Fibroblast of the conjunctiva (primary cell): ENCODE measurements at places on chromosomes 12 and 14.
A peak's percentile ranks its signal among the peaks of the same experiment; 100 is the strongest.

DNA sequence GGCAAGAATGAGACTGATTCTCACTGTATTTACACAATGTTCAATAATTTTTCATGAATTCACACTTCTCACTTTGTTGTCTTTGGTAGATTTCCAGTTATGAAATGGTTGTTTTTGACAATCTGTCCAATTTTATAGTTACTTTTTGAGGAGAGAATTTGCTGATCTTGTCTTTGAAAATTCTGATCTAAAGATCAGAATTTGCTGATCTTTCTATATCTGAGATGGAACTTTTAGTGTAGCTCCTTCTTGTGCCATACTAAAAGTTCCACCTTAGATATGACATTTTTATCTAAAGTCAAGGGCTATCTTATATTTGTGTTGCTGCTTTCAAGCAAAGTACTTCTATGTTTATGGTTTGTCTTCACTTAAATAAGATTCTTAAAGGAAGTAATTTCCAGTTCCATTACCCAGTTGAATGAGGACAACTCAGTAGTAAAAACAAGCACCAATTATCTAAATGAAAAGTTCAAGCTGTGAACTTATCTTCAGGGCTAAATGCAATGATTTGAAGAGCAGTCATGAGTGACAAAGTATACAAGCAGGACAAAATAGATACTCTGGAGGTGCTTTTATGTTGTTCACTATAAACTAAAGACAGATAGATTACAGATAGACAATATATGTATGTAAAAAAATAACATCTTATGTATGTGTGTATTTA is 76.4 kb upstream of the FOXG1 start:
- no peak for DNase-seq

DNA sequence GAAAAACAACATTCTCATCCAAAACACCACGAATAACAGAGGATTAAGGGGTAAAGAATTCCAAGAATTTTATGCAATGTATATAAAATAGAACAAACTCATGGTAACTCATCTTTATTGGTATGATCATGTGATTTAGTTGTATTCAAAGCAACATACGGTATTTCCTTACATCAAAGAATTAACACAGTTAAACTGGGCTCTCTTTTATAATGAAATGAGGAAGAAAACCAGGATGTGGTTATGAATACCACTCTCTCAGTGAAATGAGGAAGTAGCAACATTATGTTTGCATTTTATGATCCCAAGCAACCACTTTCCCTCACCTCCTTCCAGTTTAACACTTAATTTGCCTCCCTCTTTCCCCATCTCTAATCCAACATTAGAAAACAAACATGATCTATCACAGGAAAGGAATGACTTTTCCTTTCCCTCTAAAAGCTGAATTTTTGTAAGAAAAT is 22.9 kb downstream of the SPTLC2 start:
- no peak for DNase-seq

DNA sequence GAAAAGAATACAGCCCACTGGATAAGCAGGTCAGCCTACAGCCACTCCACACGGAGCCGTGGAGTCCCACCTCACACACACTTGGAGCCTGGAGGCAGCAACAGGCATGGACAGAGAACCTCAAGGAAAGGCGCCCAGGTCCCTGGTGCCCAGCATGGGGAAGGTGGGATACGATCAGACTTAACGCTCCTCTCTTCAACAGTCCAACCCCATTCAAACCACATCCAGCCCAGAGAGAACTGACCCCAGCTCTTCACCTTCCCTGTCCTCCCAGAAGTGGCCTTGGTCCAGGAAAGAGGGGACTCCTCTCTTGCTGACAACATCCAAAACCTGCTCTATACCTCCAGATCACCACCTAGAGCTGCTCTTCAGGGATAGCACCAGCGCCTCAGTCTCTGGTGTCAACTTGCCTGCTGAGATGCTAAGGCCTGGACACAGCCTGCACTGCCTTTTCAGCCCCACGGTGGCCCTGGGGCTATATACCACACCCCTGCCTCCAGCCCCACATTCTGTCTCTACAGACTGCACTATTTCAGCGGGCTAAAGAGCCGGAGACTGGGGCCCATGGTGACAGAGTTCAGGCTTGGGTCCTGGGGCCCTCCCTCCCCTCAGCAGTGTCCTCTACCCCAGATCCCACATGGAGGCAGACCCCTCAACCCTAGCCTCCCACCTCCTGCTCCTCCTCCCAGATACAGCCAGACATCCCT is 7.0 kb downstream of the ADCY6 start:
- DNase-seq = no peak

GRCh38 chr12:119005085-119005484 is 23.7 kb downstream of the SRRM4 start:
- DNase-seq = no peak

- no peak for DNase-seq
These were observed 140.8 kb downstream of the TTC7B start for GRCh38 chr14:90675399-90675798.

DNA sequence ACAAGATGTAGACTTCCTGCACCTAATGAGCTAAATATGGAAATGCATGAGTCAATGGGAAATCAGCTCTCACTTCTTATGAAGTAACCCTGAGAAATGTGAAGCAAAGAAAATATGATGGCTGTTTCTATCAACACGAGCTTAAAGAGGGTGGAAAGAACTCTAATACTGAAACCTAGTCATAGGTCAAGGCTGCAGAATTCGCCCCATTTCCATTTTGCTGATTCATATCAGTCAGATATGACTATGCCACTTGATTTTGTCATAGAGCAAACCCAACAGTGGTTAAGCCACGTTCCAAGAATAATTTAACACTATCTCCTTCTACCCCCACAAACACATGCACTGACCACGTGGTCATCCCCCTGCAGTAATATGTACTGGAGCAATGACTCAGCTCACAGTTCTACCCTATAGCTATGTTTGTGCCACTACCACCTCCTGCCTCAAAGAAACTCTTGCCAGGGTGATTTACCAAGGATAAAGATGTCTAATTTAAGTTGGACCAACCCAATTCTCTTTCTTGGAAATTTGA is 157.5 kb downstream of the TMTC3 start:
- DNase-seq = peak; percentile 94

- DNase-seq = no peak
These were observed 445.4 kb downstream of the SOX5 start for GRCh38 chr12:23504043-23504442.

GRCh38 chr12:38825006-38825405 is 80.4 kb downstream of the CPNE8 start:
- DNase-seq = no peak

- no peak for DNase-seq
These were observed 12.2 kb upstream of the CCDC60 start for GRCh38 chr12:119322301-119322723.

- no peak for DNase-seq
These were observed 44.1 kb upstream of the JDP2 start for GRCh38 chr14:75383721-75384120.

- no peak for DNase-seq
These were observed 5.4 kb upstream of the MRPS35 start for GRCh38 chr12:27705263-27705662.

- DNase-seq = no peak
These were observed 1.2 kb upstream of the WSB2 start for GRCh38 chr12:118061873-118062843.

GRCh38 chr12:90854136-90854689 is 100.8 kb downstream of the CCER1 start:
- peak; percentile 14 for DNase-seq

GRCh38 chr12:88111074-88111652 is 30.7 kb downstream of the CEP290 start:
- DNase-seq = peak; percentile 47

DNA sequence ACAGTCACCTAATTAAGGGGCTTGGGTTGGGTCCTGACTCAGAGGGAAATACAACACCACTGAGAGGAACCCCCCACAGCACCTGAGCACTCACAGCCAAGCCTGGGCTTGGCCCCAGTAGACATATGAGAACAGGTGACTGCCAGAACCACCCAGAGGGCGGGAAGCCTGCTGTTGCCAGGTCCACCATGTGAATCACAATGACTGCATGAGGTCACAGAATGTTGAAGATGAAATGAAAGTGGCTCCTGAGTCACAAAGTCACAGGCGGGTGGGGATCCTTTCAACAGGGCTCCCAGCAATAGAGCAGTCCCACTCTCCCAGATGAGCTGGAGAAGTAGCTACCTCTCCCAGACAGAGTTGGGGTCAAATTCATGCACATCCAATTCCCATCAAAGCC is at the start of gene LRRC74A:
Gene LRRC74A, plus strand, starts transcription at position 287 of the 400 bp plus-strand sequence. CDS start 290 bp downstream, outside the sequence.
- no peak for DNase-seq

DNA sequence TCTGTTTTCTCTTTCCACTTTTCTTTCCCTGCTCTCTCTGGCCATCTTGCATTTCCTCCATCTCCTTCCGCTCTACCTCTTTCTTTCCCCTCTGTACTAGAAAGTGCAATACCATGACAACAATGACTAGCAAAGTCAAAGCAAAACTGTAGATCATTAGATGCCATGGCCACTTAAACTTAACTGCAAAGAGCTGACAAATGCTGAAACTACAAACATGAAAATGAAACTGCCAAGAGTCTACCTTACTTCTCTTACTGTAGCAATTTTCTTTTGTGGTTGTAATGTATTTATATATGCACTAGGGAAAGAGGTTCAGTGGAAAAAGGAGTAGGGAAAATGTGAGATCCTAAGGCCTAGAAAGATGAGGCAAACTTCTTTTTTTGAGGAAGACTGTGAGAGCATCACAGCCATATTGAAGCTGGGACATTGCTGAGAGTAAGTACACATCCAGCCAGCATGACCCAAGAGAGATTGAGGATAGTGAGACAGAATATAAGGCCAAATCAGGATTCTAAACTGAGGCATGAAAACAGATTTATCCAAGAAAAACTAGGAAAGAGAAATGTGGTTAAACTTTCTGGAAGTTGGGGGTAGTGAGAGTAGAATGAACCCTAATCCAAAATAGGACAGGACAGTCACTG is 276.6 kb upstream of the NAV3 start:
- no peak for DNase-seq

DNA sequence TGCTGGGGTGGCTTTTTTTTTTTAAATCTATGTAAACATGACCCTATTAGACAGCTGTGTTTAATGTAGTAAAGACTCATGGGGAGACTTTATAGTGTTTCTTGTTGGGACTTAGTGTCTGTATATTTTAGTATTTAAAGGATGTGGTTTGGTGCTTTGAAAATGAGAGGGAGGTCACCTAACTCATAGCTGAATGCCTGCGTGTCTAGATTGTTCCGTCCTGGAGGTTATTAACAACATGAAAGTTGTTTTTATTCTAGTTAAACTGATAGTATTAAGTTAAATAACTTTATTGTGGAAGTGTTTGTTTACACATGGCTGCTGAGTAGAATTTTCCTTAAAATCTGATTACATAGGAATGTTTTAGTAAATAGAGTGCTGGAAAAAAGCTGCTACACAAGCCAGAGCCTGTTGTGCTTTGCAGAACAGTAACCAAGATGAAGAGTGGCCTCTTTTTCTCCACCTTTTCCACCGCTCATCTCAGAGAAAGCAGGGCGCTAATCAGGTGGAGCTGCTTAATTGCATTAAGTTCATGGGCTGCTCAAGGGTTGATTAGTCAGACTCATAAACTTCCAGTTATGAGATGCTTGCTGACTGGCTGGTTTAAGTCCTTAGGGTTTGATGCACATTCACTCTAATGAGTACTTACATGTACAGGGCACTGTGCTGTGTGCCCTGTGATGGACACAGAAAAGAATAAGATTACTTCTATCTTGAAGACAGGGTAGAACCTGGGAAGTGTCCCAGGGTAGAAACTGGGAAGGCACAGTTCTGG is 62.7 kb downstream of the FBXO34 start:
- DNase-seq = no peak

DNA sequence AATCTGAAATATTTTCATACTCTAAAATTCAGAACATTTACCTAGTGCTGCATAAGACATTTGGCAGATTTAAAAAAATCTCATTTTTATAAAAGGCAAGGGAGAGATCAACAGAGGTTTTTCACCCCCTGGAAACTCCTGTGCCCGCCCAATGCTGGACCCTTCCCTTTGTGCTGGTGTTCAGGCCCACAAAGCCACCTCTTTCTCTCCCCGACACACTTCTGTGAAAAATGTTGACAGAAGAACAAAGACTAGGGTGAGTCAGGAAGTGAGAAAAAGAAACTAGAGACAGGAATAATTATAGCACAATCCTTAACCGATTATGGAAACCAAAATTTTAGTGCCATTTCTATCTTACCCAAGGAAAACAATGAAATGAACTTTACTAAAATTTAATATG is 197.7 kb upstream of the STXBP6 start:
- DNase-seq = no peak

- no peak for DNase-seq
These were observed 473.5 kb upstream of the MGAT4C start for GRCh38 chr12:86729739-86730138.

DNA sequence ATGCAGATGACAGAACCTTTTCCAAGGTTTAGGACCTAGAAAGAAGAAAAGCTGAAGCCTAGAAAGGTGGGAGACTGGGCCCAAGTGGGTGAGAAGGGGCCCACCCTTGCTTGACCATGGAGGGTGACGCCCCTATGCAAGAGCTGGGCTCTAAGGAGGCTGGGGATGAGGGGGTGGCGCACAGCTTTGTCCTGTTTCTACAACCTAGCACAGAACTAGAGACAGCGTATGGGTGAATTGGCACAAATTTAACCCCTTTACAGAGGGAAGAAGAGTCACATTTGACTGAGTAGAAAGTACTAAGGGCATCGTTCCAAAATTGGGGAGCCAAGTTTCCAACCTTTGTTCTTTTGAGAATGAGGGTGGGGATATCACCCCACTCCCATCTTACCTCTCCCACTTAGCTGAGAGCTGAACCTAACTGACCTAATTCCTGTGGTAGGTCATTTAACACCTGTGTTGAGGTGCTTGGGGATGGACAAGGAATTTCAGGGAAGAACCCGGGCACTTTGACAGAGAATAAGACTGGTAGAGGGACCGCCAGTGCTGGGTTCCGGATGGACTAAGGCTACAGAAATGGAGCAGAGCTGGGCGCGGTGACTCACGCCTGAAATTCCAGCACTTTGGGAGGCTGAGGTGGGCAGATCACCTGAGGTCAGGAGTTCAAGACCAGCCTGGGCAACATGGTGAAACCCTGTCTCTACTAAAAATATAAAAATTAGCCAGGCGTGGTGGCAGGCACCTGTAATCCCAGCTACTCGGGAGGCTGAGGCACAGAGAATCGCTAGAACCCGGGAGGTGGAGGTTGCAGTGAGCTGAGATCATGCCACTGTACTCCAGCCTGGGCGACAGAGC is 5.2 kb downstream of the NFKBIA start:
- no peak for DNase-seq

DNA sequence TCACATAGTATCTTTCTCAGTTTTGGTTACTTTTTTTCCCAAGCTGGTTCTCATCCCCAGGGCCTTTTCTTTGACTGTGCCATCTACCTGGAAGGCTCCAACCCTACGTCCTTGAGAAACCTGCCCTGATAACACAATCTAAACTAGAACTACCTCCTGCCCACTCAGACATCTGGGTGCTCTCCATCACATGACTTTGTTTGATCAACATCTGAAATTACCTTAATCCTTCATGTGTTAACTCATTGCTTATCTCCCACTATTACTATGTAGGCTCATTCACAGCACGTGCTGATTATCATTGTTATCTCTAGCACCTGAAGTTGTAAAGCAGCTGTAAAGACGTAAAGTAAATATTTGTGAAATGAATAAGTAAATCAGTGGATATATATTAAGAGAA is 784.0 kb downstream of the TMTC2 start:
- DNase-seq = no peak

- no peak for DNase-seq
These were observed 385.3 kb upstream of the ATXN7L3B start for GRCh38 chr12:74152370-74152769.
